ENCODE measurements at places on chromosomes 3 and 15.

DNA sequence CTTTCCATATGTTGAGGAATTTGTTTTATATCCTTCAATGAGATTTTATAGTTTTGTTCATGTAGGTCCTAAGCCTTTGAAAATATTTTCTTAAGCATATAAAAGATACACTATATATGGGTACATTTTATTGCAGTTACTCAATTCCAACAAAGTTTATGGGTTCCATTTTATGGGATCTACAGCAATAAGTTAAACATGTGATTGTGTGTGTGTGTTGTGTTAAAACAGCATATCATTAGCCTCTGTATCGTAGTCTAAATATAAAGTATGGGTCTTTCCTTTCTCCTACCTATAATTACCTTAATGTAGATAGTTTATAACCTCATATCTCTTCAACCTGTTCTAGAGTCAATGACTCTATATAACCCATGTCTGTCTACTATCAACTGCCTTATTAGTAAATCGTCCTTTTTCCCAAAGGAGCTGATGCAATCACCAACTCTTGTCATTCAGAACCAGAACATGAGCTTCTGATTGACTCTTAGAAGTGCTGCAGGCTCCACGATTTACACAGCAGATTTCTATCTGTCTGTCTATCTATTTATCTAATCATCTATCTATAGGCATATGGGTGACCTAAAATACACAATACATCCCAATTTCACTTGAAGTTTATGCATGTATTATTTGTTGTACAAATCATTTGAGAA is 512.6 kb upstream of the CBLB start:
- no peak for DNase-seq

DNA sequence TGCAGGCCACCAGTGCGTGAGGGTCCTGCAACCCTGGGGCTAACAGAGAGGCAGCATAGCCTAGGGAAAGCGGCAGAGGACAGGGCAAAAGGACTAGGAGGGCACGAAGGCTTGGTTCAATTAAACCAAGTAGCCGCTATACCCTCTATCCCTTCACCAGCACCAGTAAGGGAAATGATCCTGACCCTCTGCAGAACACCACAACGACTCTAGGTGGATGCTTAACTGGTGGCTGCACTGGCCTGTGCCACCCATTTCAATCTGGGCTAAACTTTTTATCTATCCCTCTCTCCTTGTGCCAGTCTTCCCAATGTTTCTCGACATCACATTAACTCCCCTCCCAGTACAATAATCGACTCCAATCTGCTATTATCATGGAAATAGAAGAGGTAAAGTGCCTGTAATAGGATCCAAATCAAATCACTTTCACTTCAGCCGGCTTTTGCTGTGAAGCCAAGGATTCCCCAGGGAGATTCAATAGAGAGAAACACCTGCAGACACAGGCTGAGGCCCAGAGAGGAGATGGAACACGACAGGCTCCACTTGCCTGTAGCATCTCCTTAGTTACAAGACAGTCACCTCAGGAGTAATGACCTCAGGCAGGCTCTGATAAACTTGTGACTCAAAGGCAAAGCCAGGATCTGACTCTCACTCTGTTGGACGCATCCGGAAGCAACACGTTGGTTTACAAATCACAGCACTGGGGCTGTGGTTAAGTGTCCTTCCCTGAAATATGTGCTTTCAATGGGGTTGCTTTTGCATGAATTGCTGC is 791.6 kb upstream of the ARRDC4 start:
- no peak for DNase-seq

DNA sequence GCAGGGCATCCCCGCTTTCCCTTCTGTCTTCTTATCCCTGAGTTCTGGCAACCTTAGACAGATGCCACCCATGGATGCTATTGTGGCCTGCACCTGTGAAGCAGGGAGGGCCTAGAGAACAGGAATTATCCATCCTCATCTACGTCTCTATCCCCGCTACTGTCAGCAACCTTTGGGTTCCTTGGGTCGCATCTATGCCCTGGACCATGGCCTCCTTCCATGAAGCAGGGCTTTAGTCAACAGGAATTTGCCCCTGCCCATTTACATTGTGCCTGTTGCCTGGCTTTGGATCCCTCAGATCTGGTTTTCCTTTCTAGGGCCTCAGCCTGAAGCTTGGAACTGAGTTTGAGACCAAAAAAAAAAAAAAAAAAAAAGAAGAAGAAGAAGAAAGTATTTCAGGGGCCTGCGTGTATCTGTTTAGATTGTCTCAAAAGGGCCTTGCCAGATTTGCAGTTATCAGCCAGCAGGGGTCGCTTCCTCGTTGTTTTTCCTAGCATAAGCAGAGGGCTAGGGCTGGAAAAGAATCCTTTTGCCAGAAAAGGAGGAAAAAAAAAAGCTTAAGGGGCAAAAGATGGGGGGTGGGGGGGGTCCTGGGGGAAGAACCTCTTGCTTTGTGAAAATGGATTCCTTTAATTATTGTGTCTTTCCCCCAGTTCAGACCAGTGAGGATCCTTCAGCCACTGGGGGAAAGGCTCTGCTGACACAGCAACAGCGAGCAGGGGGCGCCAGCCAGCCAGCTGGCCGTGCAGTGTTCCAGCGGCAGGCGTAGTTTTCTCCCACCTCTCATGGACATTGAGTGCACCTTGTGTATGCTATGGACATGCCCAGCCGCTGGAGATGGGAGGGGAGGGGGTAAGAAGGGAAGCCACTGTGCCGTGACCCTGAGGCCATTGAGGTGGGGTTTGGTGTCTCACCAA is 65.7 kb upstream of the ALDH1L1 start:
- DNase-seq = no peak

DNA sequence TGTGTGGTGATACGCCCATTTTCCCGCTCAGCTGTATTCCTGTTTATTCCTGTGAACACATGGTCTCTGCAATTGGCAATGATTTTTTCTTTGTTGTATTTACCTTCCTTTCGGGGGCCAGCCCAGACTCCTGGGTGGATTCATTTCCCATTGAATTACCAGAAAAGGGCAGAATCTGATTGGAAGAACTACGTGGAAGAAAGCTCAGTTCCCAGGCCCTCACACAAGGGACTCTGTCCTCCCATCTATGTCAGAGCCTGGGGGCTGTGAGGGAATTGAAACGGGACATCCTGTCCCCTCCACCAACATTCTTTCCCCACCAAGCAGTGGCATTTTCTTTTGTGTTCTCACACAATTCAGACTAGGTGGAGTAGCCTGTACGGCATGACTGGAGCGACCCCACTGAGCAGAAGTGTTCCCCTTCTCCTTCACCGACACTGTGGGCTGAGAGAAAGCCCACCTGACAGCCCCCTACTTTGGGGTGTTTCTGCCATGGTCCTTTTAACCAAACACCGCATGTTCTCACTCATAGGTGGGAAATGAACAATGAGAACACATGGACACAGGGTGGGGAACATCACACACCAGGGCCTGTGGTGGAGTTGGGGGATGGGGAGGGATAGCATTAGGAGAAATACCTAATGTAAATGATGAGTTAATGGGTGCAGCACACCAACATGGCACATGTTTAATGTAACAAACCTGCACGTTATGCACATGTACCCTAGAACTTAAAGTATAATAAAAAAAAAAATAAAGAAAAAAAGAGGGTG is 32.1 kb upstream of the RFTN1 start:
- DNase-seq = no peak

DNA sequence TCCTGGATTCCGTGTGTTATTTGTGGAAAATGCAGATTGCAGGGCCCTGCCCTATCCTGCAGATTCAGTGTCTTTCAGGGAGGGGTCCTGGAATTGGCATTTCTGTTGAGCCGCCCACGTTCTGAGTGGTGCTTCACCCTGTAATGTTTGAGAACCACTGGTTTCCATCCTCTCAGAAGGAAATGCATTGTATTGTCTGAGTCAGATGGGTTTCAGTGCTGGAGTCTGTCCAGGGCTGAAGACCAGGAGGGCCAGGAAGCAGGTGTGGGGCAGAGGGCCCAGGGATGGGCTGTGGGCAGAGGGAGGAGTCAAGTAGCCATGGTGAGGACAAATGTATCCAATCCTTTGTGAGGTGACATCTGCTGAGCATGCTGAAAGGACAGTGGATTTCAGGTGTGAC is 123.8 kb downstream of the SV2B start:
- DNase-seq = no peak

DNA sequence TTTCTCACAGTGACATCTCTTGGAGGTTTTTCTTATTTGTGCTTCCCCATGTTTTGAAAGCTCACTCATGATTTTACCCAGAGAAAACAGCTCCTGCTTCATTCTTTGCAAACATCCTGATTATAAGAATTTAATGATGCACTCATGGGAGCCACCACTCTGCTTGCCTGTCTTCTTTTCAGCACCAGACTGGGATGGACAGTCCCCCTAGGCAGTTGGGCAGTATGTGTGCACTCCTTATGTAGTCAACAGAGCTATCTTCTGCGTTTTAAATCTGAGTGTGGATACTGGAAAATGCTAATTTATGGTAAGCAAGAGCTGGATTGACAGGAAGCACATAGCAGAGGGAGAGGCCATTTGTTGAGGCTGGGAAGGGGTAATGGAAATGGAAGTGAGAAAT is 276.1 kb downstream of the AGBL1 start:
- no peak for DNase-seq

GRCh38 chr3:147582642-147583041 is 173.5 kb downstream of the ZIC1 start:
- no peak for DNase-seq

DNA sequence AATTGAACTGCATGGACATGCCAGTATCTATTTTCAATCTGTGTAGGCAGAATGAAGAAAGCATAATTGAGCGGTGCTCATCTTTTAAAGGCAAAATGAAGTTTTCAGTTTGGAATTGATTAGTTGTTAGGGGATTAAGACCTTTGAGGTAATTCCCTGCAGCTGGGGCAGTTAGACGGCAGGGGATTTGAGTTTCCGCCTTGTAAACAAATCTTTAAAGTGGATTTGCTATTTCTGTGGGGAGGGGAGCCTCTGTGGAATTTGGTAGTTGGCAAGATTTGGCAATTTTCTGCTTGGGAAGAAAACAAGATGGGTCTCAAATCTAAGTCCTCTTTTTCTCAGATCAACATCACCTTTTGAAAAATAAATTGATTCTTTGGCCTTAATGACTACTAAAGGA is 212.5 kb upstream of the CNTN6 start:
- no peak for DNase-seq

DNA sequence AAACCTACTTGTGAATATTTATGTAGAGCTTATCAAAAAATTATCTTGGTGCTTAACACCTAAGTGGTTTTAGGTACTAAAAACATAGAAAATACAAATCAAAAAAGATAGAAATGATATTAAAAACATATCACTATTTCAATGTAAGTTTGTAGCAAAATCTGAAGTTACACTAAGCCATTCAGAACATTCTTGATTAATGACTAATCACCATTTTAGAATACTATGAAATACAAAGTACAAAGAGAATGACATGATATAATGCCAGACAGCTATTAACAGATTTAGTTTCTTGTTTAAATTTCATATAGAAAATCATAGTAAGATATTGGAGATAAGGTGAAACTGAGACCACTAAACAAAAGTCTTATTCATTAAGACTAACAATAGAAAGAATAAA is 169.7 kb upstream of the AGTR1 start:
- no peak for DNase-seq

DNA sequence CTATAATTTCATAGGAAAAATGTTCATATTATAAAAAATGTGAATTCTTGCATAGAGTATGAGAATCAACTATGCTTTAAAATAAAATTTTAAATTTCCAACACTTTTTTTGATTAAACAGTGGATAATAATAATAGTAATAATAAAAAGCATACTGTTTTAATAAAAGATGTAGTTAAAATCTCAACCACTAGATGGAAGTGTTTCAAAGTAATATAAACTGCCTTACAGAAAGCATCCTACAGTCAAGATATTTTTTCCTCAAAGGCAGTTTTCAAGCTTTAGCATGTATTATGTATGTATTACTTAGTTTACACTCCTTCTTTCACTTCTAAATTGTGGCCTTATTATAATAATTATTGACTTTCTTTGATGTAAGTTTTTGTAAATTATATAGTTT is 217.5 kb downstream of the CHL1 start:
- no peak for DNase-seq

DNA sequence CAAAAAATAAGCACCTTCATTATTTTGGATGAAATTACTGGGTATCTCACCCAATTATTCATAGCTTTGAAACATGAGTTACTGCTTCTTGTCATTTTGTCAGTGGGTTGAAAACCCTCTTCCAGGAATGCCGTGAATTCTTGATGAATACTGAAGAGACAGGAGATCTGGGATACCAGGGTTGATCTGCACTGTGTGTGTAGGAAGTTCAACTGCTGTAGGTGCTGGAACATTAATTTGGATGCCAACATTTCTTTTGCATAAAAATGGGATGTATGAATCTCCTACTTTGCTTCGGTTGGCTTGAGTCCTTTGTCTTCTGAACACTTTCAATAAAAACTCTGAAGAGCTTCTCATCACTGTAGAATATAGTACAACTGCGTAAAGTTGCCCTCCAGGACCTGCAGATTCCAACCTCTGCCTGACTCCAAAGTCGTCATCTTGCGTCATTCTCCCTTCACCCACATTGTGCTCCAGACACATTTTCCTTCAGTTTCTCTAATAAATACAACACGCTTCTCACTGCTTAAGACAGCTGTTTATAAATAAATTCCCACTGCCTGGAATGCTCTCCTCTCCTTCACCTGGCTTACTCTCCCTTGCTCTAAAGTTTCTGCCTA is 312.7 kb upstream of the TGFBR2 start:
- no peak for DNase-seq

DNA sequence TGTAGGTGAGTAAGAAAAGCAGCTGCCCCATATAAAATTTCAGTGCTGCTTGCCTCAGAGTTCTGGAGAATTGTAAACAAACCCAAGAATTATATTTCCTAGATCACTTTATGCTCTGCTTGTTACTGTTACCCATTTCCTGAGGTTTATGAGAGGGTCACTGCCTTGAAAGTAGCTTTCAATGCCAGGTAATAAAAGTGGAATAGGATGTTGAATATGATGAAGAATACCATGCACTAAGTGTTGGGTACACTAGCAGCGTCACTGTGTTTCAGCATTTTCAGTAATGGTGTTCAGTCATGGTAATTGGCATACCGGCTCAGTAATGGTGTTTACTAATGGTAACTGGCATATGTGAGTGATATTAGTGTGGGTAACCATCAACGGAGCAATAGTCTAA is 449.8 kb upstream of the TPRG1 start:
- DNase-seq = no peak

GRCh38 chr3:193132964-193133363 is 108.1 kb upstream of the PLAAT1 start:
- DNase-seq = no peak

GRCh38 chr15:70254311-70254869 is 156.7 kb upstream of the TLE3 start:
- DNase-seq = no peak

- peak; percentile 38 for DNase-seq
Observed at GRCh38 chr3:129023909-129024308, 22.8 kb downstream of the EFCC1 start.

- no peak for DNase-seq
Observed at GRCh38 chr3:44981220-44981619, 5.2 kb downstream of the EXOSC7 start.

- peak; percentile 58 for DNase-seq
Observed at GRCh38 chr3:179526989-179527391, 35.7 kb upstream of the ACTL6A start.

DNA sequence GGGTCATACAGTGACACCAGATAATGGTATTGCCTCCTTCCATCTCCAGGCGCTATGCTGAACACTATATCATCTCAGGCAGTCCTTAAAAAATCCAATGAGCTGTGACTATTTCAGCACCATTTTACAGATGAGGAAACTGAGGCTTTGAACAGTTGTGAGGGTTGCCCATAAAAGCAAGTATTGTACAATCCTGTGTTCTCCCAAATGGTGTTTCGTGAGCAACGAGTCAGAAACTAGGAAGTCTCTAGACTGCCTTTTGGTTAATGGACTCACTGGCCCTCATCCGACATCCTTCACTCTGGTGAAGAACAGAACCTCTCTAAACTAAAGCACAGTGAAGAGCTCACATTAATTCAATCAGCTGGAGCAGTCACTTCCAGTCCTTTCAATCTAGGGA is 61.8 kb downstream of the ATP8B4 start:
- no peak for DNase-seq
